ENCODE measurements at places on chromosomes 11 and 22.

DNA sequence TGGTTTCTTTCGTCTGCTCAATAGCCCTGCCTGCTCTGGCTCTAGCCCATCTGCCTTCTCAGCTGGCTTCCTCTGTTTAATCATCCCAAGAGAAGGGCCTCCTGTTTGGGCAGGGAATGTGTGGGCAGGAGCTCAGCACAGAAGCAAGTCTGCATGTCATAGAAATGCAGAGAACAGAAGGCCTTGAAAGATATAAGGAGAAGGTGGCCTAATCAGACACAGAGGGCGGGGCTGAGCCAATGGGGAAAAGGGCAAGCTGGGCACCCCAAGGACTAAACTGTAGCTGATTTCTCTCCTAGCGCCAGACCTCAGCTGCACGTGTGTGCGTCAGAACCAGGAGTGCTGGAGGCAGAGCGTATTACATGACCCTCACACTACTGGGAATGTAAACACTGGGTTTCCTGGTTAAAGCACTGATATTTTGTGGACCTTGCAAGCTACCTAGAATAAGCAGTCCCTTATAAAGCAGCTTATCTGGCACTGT lies 7.6 kb upstream of the CCKBR start:
- DNase-seq: no peak

DNA sequence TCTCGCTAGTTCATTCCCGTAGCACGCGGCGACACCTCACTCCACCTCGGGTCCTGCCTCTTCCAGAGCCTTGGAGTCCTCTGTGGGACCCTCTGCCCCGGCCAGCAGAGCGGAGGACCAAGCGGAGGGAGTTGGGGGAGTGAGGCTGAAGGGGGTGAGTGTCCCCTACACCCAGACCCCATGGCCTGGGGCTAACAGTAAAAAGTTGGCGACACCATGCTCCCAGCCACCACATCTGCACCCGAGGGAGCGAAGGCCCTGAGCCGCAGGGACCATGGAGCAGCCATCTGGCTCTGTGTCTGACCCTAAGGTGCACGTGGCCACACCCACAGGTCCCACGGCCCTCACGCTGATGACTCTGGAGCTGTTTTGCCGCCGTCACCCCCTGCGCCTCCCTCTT lies 293.8 kb downstream of the BRD1 start:
- no peak for DNase-seq

DNA sequence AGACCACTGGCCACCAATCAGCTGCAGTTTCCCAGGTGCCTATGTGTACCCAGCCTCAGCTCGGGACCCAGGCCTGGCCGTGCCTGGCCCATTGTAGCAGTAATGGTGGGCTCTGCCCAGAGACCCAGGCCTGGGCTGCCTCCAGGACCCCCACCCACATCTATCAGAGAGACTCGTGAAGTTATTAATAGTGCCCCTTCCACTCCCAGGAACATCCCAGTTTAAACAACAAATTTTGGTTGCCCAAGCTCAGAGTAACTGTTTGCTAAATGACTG lies 42.5 kb downstream of the IGLL5 start:
- DNase-seq: no peak

- no peak for DNase-seq
Measured at GRCh38 chr11:112769170-112769569, 192.1 kb upstream of the NCAM1 start.

- DNase-seq: no peak
Measured at GRCh38 chr22:40281717-40282116, 64.6 kb upstream of the ADSL start.

- DNase-seq: no peak
Measured at GRCh38 chr11:79922641-79923040, 481.8 kb upstream of the TENM4 start.

DNA sequence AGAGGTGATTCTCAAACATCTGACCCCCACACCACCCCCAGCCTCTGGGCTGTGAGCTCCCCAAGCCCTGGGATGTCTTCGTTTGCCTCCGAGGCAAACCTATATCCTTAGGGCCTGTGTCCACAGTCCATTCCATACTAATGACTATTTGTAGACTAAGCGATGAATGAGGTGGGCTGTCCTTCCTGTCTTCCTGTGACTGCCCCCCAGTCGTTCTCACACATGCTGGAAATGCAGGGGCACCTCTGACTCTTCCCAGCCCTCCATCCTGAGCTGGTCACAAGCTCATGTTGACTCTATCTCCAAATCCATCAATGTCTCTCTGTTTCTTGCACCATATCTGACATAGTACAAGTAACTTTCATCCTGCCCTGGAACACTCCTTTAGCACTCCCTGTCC lies 4.8 kb downstream of the ATG16L2 start:
- DNase-seq: no peak

GRCh38 chr11:44734843-44735381 lies 8.2 kb downstream of the TSPAN18 start:
- DNase-seq: no peak

- no peak for DNase-seq
Measured at GRCh38 chr11:20617346-20618005, 18.1 kb downstream of the SLC6A5 start.

- DNase-seq: peak; percentile 28
Measured at GRCh38 chr11:101914738-101915426, at the start of gene CEP126. CEP126 (plus strand) TSS chr11:101915010; CDS start chr11:101915285, 275 bp downstream.

DNA sequence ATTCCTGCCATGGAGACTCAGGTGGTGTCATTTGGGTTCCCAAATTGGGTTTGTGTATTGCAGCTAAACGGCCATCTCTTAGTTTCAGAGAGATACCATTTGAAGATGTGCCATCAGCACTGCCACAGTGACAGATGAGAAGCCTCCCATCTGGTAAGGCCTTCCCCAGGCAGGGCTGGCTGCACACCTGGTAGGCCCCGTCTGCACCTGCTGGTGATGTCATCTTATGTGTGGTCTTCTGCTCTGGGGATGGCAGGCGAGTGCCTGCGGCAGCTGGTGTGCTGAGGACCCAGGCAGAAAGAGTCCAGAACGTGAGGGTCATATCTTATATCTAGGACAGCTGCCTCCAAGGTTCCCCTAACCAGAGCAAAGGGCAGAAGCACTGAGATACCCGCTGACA lies 100.6 kb downstream of the CSNK2A3 start:
- no peak for DNase-seq

GRCh38 chr11:34654483-34655334 lies 33.8 kb downstream of the EHF start:
- DNase-seq: no peak

GRCh38 chr11:128343870-128344269 lies 243.5 kb downstream of the ETS1 start:
- DNase-seq: no peak

DNA sequence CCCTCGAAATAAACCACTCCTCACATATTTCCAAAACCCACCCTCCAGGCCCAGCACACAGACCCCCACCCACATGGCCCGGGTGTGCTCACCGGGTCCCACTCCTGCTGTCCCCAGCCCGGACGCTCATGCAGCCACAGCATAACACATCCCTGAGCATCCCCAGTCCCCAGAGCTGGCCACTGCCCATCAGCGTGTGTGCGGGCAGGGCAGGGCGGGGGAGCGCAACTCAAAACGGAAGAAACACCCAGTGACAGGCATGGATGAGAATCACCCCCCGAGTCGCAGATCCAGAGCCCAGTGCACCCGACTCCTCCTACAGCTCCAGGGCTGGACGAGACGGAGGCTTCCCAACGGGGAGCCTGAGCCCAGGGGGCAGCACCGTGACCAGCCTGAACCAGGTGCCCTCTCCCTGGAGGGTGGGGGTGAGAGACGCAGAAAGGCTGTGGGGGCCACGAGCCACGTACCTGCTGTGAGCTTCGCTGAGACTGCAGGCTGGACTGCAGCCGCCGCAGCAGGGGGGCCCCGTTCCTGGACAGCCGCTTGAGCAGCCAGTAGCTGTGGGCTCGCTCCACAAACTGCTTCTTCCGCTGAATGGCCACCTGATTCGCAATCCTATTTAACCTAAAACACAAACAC lies 23.8 kb downstream of the BRD1 start:
- no peak for DNase-seq

GRCh38 chr11:72309641-72310040 lies 65.7 kb upstream of the PHOX2A start:
- no peak for DNase-seq

GRCh38 chr11:106249617-106250239 lies 172.3 kb downstream of the AASDHPPT start:
- peak; percentile 24 for DNase-seq

DNA sequence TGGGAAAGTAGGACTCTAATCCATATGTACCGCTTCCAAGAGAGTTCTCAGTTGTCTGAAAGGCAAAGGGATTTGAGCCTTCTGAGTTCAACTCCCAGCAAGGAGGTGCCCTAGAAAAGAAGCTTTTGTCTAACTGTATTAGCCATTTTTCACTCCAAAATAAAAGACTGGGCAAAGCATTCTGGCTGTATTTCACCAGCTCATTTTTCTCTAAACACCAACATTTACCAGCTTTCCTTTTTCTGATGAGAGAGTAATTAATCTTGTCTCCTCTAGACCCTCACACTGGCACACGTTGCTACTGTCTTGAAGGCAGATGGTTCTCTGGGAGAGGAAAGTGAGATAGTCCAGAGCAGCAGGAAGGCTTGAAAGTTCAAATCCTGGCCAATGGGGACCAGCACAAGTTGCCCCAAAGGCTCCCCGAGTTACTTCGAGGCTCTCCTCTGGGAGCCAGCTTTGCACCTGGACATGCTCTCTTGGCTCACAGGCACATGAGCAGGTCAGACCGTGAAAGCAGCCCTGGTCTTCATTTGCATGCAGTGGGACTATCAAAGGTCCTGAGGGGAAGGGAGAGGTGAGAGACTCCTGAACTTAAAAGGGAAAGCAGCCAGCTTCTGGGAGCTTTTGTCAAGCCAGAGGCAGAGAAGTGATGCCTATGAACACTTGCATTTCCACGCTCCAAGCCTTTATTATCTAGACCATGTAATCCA lies 100.0 kb downstream of the NTM start:
- no peak for DNase-seq

DNA sequence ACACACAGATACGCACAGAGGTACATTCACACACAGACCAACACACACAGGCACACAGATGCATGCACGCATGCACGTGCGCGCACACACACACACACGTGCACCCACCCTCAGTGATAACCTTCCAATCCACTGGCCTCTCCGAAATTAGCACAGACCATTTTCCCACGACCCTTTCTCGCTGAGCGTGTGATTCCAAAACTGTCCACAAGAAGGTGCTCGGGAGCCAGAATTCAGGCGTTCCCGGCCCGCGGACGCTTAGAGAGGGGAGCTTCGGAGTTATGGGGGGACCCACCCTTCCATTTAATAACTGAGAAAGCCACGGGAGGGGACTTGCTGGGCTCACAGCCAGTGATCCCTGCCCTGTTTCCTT lies 33.8 kb upstream of the SLC35C1 start:
- no peak for DNase-seq

DNA sequence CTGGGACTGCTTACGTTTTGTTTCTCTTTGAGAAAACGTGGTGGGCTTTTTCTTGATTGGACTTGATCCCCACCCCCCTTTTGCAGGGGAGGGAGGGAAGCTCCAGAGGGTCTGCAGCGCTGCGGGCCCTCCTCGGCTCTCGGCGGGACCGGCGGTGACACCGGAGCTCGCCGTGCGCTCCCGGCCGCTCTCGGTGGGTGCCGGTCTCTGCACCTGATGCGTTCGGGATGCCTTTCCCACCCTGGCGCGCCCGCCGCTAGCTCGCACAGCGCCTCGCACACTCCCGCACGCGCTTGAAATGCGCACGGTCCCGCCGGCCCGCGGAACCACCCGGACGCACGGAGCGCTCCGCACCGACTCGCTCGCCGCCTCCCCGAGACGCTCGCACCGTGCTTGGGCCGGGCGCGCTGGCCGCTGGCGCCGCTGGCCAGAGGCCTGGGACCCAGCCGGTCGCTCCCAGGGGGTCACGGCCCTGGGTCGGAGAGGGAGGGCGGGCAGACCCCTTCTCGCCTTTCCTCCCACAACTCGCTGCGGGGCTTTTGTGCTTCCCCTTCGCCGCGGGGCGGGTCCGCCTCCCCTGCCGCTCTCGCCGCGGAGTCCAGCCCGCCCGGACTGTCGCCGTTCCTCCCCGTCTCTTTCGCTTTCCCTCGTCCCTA lies 1.0 kb downstream of the ZBTB16 start:
- no peak for DNase-seq

DNA sequence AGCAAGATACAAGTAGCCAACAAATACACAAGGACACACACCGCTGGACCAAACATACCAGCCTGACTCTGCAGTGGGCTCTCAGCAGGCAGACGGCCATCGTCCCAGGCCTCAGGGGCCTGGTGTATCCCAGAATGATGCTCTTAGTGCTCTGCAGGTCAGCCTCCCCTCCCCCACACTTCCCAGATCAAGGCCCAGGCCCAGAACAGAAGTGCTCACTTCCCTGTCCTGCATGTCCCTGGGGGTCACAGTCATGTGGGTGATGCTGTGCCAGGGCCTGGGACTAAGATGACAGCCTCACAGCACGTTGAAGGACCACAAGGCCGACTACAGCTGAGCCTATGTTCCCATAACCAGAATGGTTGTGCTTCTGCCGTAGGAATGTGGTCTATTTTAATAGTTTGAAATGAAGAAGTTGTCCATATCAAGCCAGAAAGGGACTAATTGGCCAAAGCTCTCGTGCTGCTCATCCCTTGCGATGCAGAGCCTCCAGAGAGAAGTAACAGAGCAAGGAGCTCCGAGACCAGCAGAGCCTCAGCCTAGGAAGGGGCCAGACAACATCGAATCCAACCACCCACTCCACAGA lies 48.6 kb downstream of the GAB4 start:
- DNase-seq: no peak

DNA sequence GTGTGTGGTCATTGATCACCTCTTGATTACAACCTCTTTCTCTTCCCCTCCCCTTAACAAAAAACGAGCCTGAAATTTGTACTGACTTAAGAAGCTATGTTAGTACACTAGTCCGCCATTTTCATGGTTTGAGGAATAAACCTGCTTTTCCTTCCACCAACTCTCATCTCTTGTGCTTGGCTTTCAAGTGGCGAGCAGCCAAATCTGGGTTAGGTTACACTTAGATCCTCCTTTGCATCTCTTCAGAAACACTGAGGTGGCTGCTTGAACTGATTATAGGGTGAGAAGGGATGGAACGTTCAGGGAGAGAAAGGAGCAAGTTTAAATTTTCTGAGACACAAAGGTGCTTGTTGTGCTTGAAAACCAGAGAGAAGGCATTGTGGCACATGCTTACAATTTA lies 2171.4 kb downstream of the LRRC4C start:
- DNase-seq: no peak

DNA sequence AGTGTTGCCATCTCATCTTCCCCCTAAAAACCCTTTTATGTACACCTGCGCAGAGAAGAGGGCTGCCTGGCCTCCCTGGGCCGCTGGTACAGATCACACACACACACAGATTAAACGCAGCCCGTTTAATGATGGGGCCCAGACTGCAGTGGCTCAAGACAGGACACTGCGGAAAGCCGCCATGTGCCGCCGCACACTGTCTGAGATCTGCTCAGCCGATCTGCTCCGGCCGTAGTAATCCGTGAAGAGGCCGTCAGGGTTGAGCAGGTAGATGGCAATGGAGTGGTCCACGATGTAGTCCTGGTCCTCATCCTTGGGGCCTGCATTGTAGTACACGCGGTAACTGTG lies 2.0 kb downstream of the SCO2 start:
- DNase-seq: no peak

DNA sequence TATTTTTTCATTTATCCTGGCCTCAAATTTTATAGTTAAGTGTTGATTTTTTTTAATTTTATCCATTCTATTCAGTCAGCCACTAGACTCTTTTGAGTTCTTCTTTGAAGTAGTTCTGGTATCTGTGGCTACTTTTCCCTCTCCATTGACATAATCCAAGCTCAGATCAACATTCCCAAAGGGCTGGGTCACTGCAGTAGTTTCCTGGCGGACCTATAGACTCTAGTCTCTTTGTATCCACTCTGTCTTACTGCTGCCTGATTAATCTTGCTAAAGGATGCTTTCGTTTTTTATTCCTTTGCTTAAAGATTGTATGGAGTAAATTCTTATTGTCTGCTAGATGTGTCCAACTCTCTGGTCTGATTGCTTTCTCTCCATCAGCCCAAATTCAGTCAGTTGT lies 87.6 kb downstream of the UVRAG start:
- no peak for DNase-seq
